Ureter (tissue), 1 donor: ENCODE measurements at places on chromosomes 6 and 20. TPM values are rescaled to one million over a fixed set of nuclear protein-coding genes. Genes with fewer than 3 reads are reported as not detected.

SNAP25 gene
- 16.3 TPM for total RNA-seq

DNA sequence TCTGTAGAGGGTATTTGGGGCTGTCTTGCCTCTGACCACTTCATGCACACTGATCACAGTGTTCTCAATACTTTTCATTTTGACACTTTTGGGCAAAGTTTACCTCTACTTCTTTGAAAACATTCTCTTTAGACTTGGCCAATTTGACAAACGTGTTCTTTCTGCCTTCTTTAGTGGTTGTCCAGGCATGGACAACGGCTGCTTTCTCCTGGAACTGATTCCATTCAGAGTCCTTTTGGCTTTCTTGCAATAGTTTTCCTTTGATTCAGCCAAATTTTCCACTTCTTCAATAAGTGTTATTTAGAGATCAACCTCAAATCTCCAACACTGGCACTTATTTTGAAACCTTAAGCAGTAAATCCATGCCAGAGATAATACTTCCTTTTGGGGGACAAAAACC lies 6.7 kb upstream of the CST9 start:
- no peak for DNase-seq

GRCh38 chr20:15045246-15045645 lies 707.8 kb upstream of the FLRT3 start:
- DNase-seq = no peak

LAMA2 gene
- total RNA-seq = 43.4 TPM

- DNase-seq = no peak
These were observed 31.6 kb upstream of the PXDC1 start for GRCh38 chr6:3782876-3783832.

DNA sequence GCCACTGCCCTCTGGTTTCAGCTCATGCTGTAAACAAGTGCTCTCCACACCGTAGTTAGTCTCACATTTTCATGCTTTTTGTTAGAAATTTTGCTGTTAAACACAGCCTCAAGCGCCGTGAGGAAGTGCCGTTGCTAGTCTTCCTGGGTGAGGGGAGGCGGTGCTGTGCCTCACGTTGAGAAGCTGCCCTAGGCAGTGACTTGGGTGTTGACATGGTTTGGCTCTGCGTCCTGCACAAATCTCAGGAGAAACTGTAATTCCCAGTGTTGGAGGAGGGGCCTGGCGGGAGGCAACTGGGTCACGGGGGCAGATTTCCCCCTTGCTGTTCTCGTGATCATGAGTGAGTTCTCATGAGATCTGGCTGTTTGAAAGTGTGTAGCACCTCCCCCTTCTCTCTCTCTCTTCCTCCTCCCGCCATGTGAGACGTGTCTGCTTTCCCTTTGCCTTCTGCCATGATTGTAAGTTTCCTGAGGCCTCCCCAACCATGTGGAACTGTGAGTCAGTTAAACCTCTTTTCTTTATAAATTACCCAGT lies 95.8 kb downstream of the ERMARD start:
- DNase-seq = no peak

GRCh38 chr6:16851758-16852157 lies 90.5 kb upstream of the ATXN1 start:
- DNase-seq = no peak

- DNase-seq = peak; percentile 60
These were observed 39.0 kb upstream of the SLCO4A1 start for GRCh38 chr20:62603021-62603906.

DNA sequence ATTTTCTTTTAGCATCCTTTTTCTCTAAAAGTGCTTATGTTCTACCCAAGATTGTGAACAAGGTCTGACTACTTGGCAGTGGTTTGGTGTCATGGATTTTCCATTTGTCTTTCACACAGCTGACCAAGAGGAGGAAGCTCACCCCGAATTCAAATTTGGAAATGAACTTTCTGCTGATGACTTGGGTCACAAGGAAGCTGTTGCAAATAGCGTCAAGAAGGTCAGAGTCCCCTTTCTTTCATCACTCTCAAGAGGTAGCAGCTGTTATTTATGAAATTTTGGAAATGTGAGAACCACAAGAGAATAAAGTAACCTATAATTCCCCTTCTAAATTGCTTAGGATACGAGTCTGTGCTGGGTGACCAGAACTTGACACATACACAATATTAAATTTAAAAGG lies 113.0 kb upstream of the LAMP5 start:
- DNase-seq = no peak

TRIM10 gene
- not detected for total RNA-seq

MYLK4 gene
- 1.3 TPM for total RNA-seq

SYNDIG1 gene
- 4.6 TPM for total RNA-seq

PI3 gene
- 1.7 TPM for total RNA-seq

C6orf141 gene
- 1.6 TPM for total RNA-seq

GRCh38 chr6:3737149-3737830 lies 14.2 kb downstream of the PXDC1 start:
- DNase-seq = no peak

HACE1 gene
- total RNA-seq = 13.7 TPM

GRCh38 chr6:167683028-167683862 lies 143.5 kb upstream of the AFDN start:
- no peak for DNase-seq

DNA sequence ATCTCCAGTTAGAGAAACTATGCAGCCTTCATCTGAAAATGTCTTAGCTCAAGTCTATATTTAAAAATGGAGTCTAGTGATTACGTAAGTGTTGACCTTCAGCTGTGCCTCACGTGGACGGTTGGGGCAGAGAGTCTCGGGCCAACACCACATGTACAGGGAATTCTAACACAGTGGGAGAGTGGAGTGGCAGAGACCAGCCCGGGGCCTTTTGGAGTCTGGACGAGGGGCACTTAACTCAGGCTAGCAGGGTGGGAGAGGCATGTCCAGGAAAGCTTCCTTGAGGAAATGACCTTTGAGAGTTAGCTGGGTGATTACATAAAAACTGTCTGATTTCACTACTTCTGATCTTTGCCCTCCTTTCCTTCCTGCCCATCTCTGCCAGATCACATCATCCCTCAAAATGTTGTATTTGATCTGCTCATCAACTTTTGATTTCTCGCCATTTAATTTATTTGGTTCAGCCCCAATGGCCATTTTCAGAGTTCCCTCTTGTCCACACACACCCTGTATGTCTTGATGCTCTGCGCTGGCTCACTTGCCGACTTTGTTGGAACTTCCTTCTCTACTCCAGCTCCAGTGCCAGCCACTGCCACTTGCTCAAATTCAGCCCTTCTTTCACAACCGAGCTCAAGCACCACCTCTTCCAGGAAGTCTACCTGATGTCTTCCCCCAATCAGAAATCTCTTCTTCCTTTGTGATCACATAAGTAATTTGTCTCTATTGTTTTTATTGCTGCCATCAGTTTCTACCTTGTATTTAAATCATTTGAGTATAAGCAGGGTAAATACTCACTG lies 2.6 kb downstream of the ARMC2 start:
- DNase-seq = no peak

- no peak for DNase-seq
These were observed 29.5 kb downstream of the MTHFD1L start for GRCh38 chr6:150894935-150895552.

ERVFRD-1 gene
- 0.18 TPM for total RNA-seq

GRCh38 chr20:8476021-8476420 lies 344.0 kb downstream of the PLCB1 start:
- DNase-seq = no peak

DNA sequence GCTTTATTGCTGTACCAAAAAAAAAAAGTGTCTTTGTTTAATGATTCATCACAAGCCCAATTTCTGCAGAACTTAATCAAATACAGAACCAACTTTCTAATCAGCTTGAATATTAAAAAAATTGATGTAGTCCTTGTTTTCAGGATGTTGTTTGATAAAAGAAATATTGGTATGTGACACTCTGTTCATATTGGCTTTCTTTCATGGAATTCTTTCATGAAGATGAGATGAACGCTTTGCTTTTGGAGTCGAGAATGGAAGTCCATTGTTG lies 184.3 kb downstream of the ZNF217 start:
- DNase-seq = no peak

DNA sequence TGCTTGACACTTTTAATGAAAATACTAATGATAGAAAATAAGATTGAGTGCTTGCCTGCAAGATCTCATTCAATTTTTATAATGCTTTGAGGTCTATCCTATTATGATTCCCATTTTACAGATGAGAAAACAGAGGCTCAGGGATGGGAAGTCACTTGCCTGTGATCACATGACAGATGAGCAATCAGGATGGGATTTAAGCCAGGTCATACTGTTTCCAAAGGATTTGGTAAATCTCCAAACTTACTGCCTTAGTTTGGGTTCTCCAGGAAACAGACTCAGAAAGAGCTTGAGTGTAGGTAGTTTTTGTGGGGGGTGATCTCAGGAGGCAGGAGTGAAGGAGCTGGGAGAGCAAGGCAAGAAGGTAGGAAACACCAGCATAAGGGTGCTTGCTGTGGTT lies 456.3 kb downstream of the MAFB start:
- DNase-seq = no peak

APOM gene
- total RNA-seq = 2.4 TPM

GRCh38 chr20:64188091-64188490 lies 23.8 kb downstream of the MYT1 start:
- DNase-seq = no peak

CLPSL2 gene
- total RNA-seq = not detected

BMP6 gene
- 1.8 TPM for total RNA-seq

GRCh38 chr6:56649053-56649769 lies 6.5 kb upstream of the DST start:
- no peak for DNase-seq

GRCh38 chr6:436308-437036 lies 44.9 kb downstream of the IRF4 start:
- no peak for DNase-seq

DNA sequence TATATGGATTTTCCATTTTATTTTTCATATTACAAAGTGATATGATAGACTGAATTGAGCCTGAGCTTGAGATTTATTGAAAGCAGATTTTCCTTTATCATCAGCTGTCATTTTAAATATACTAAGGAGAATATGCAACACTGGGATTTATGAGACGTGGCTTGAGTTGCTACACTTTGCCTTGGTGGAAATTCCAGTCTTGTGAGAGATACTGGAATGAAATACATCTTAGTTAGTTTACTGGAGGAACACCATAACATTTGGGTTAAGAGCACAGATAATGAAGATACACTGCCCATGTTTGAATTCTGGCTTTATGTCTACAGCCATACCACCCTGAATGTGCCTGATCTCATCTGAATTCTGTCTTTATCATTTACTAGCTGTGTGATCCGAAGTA lies 86.5 kb upstream of the IFNGR1 start:
- DNase-seq = no peak

MROH8 gene
- 3.1 TPM for total RNA-seq

- DNase-seq = no peak
These were observed 123.0 kb upstream of the AKIRIN2 start for GRCh38 chr6:87824958-87825491.

DNA sequence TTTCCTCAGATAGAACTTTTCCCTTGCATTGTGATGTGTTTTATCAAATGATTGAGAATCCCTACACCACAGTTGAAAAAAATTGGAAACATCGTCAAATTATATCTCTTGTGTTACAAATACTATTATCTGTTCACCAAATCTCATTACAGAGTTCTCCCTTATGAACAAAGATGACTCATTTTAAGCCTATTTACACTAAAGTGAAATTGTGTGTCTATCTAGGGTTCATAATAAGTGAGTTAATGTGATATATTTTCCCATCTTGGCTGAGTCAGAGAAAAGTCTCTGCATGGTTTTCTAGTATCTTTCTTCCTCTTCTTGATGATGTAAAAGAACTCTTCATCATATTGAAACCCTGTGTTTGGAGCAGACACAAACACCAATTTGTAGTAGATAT lies 1263.3 kb upstream of the EYS start:
- no peak for DNase-seq

SYCP2L gene
- total RNA-seq = 0.26 TPM

DNA sequence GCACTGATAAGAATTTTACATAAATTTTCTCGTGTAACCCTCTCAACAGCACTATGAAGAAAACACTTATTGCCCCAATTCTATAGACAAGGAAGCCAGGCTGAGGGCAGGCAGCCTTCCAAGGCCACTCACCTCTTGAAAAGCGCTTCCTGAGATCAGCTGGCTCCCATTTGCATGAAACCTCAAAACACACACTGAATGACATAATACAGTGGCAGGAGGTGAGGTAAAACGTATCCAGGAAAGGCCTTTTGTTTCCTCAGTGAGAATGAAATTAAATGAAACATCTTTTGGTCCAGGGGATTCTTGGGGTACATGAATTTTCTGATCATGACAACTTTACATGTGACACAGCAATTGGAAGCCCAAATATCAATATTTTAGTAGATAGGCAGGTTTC lies 112.5 kb downstream of the WDR27 start:
- DNase-seq = no peak

GRCh38 chr6:63347599-63347998 lies 27.8 kb upstream of the LGSN start:
- DNase-seq = no peak

RPN2 gene
- total RNA-seq = 215 TPM

OPRL1 gene
- total RNA-seq = 0.42 TPM

FRK gene
- total RNA-seq = 11.5 TPM

- DNase-seq = no peak
These were observed at the start of gene NOX3 for GRCh38 chr6:155455766-155456165. Gene NOX3 (minus strand): TSS chr6:155455839. CDS start chr6:155455800, 39 bp downstream.

- no peak for DNase-seq
These were observed 98.6 kb upstream of the RIN2 start for GRCh38 chr20:19659448-19659847.

DNA sequence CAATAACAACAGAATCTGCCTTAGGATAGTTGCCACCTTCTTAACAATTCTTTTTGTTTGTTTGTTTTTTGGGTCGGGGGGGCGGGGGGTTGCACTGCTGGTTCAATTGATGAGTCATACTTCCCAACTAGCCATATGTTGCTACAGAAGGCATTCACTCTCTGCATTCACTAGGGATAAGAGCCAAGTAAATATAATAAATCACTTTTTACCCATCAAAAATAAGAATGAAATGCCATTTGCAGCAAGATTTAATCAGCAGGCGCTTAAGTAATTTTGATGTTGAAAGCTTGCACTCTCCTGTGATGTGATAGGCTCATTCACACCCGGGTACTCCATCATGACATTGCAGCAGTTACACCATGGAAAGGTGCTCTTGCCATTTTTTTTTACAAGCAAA lies 209.8 kb downstream of the HIVEP2 start:
- DNase-seq = no peak

GRCh38 chr20:25015986-25016385 lies 23.4 kb upstream of the APMAP start:
- DNase-seq = no peak

DNA sequence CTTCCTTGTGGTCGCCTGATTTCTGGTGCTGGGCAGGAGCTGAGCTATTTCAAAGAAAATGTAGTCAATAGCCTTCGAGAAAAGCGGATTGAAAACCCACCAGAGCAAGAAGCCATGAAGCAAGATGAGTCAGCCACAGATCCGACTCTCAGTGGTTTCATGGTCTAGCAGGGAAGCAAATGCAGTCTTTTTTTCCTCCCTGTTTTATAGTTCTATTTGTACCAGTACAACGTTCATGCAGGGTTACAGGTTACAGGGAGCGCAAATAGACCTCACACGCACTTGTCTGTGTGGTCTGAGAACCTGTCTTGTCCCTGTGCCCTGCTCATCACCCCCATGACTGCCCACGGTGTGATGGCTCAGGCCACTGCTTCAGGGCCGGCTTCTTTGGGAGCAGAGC lies 309.8 kb upstream of the SUPT3H start:
- DNase-seq = no peak
